IMR-90 (cell line): ENCODE measurements at places on chromosomes 11 and 22. TPM values are rescaled to one million over a fixed set of nuclear protein-coding genes. Genes with fewer than 3 reads are reported as not detected.

GRCh38 chr11:1864831-1865665 is 12.2 kb downstream of the LSP1 start:
- no peak for DNase-seq

GRCh38 chr22:34847072-34847471 is 218.9 kb upstream of the ISX start:
- no peak for DNase-seq

GRCh38 chr11:12187399-12187798 is 77.0 kb downstream of the MICAL2 start:
- peak; percentile 64 for DNase-seq

MUC15 gene
- not detected in 2 replicates for polyA plus RNA-seq

FOLR3 gene
- 0.27 and 0.29 TPM in 2 replicates for polyA plus RNA-seq

- peak; percentile 89 for DNase-seq
These were observed 28.0 kb upstream of the RRAS2 start for GRCh38 chr11:14386895-14387480.

CCDC73 gene
- not detected in 2 replicates for polyA plus RNA-seq

DNA sequence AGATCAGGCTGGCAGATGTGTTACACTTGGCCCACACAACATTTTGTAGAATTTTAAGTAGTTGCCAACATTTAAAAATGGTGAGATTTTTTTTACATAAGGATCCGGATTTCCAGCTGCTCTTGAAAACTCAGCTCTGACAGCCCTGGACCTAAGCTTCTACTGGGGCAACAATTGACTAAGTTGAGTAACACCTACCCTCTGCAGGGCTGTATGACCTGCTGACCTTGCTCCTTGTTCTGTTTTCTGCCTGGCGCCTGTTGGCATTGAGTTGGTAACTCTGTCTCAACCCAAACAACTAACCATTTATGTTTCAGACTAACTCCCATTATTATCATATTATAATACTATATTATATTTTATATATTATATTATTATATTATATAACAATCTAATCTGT is 21.1 kb upstream of the LRRC55 start:
- DNase-seq: no peak

GRCh38 chr11:115653076-115653475 is 148.9 kb upstream of the CADM1 start:
- peak; percentile 69 for DNase-seq

DNA sequence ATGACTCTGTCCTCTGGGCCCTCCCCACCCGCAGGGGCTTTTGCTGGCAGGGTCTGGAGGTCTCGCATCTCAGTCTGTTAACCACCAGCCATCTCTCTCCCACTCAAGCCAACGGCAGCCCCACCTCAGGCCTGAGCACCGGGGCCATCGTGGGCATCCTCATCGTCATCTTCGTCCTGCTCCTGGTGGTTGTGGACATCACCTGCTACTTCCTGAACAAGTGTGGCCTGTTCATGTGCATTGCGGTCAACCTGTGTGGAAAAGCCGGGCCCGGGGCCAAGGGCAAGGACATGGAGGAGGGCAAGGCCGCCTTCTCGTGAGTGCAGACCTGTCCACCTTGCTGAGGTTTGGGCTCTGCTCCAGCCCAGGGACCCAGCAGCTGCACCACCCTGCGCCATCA is 44.3 kb upstream of the TTC12 start:
- DNase-seq: no peak

GRCh38 chr22:30004101-30004500 is 76.2 kb upstream of the HORMAD2 start:
- DNase-seq: peak; percentile 19

POU2AF2 gene
- polyA plus RNA-seq: not detected in 2 replicates

GRCh38 chr11:102267609-102268008 is 49.7 kb upstream of the BIRC3 start:
- DNase-seq: peak; percentile 81

GRCh38 chr11:11152877-11153276 is 200.2 kb downstream of the CSNK2A3 start:
- no peak for DNase-seq

UBQLNL gene
- 0.47 and 0.48 TPM in 2 replicates for polyA plus RNA-seq

CAPN5 gene
- 24.0 and 26.9 TPM in 2 replicates for polyA plus RNA-seq

GRCh38 chr22:24200619-24201212 is 19.4 kb downstream of the SUSD2 start:
- peak; percentile 51 for DNase-seq

DNA sequence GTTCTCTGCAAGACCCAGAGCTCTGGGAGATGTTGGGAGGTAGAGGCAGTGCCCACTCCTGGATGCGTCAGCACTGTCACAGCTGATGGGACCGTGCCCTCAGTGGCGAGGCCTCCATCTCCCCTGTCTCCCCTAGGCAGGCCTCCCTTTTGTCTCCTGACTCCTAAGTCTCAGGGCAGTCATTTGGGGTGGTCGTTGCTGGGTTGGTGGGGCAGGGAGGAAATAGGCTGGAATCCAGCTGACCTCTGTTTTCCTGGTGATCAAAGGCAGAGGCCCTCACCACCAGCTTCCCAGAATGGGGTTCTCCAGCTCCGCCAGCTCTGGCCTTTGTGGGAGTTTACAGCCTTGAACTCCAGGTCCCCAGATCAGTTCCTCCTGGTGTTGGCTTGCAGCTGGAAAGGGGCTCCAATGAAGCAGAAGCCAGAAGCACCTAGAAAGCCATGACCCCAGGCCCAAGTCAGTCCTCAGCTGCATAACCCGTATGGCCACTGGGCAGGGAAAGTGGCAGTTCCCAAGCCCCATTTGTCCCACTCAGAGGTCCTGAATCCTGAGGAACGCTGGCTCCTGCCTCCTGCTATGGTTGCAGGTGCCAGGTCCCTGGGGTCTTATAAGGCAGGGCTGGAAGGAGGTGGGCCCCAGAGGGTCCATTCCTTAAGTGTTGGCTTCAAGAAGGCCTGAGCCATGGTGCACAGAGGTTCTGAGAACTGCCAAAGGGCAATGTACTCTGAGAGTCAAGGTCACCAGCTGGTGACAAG is 7.3 kb upstream of the FXYD2 start:
- no peak for DNase-seq

DNA sequence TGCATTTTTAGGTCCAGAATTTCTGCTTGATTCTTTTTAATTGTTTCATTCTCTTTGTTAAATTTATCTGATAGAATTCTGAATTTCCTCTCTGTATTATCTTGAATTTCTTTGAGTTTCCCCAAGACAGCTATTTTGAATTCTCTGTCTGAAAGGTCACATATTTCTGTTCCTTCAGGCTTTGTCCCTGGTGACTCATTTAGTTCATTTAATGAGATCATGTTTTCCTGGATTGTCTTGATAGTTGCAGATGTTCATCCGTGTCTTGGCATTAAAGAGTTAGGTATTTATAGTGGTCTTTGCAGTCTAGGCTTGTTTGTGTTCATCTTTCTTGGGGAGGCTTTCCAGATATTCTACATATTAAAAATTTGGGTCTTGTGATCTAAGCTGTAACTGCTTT is 694.8 kb upstream of the CCDC179 start:
- peak; percentile 76 for DNase-seq

E2F8 gene
- polyA plus RNA-seq: 2.3 and 2.6 TPM in 2 replicates

DNA sequence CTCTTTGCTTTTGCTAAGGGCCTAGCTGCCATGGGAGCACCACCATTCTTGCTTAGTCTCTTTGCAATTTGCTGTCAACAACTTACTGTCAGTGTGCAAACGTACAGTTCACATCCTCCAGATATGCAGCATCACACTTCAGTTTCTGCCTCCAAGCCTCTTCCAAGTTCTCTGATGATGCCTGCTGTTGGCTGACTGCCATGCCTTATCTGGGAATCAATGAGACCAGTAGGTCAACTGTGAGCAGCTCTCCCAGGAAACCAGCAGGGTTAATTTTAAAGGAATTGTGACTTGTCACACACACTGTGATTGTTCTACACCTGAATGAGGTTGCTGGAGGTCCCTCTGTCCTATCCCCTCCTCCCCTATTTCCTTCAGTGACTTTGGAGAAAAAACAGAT is 56.0 kb downstream of the COPB1 start:
- DNase-seq: peak; percentile 57

- DNase-seq: no peak
These were observed 3.1 kb downstream of the TNNT3 start for GRCh38 chr11:1922481-1923081.

GRCh38 chr11:35373284-35373933 is 45.9 kb downstream of the SLC1A2 start:
- DNase-seq: peak; percentile 27

KCNE3 gene
- 0.05 and 0.16 TPM in 2 replicates for polyA plus RNA-seq

GRCh38 chr11:120651396-120651795 is 139.8 kb downstream of the GRIK4 start:
- DNase-seq: no peak

DNA sequence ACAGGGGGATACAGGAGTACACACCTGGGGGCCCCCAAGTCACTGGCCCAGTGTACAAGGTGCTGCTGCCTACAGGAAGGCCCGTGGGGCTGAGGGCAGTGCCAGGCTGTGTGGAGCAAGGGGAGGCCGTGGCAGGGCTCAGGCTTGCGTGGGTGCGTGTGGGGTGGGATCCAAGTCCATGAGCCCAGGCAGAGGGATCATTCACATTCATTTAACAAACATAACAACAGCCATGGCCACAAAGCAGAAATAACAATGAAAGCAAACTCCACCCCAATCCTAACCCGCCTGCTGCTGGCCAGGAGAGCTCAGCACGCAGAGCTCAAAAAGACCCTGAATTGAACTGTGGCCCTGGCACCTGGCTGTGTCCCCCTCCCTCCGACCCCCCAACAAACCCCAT is 17.0 kb upstream of the SCGB1A1 start:
- no peak for DNase-seq

RAD9A gene
- polyA plus RNA-seq: 10.3 and 12.6 TPM in 2 replicates

- no peak for DNase-seq
These were observed 92.0 kb downstream of the SGSM3 start for GRCh38 chr22:40462195-40462984.

RASSF7 gene
- polyA plus RNA-seq: 18.5 and 24.2 TPM in 2 replicates

POU2F3 gene
- 0.09 and 0.14 TPM in 2 replicates for polyA plus RNA-seq

GRCh38 chr22:45551310-45552016 is 48.8 kb downstream of the FBLN1 start:
- no peak for DNase-seq

GRCh38 chr11:27926486-27926885 is 181.5 kb downstream of the KIF18A start:
- no peak for DNase-seq

DNA sequence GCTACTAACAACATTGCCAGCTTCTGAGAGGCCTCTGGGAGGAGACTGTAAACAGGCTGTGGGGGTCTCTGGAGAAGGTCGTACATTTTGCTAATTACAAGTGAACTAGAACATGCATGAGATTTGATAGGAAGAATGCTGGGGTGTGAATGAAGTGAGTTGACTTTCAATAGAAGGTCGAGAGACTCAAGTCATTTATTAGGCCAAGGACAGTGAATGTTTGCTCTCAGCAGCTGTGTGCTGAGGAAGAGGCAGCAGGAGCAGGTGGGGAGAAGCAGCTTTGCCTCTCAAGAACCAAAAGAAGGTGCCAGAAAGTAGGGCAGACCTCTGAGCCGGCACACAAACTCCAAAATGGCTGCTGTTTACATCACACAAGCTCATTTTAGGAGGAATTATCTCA is 91.7 kb downstream of the PIWIL4 start:
- no peak for DNase-seq

SLC6A5 gene
- not detected in 2 replicates for polyA plus RNA-seq

ZC3H12C gene
- polyA plus RNA-seq: 4.2 and 4.7 TPM in 2 replicates

DNA sequence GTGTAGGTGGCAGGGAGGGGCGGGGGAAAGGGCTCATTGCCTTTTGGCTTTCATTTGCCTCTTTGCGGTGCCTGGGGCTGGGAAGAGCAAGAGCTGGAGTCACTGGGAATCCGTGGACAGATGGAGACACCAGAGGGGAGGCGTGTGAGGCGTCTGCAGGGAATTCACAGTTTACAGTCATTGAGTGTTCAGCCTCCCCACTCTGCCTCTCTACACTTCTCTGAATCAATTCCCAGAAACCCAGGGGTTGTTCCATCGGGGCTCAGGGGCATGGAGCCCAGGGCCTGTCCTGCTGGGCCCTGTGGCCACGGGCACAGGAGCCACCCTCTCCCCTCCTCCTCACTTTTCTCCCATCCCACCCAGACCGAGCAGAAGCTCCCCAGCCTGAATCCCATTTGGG is 160.5 kb upstream of the NAV2 start:
- DNase-seq: no peak

DNA sequence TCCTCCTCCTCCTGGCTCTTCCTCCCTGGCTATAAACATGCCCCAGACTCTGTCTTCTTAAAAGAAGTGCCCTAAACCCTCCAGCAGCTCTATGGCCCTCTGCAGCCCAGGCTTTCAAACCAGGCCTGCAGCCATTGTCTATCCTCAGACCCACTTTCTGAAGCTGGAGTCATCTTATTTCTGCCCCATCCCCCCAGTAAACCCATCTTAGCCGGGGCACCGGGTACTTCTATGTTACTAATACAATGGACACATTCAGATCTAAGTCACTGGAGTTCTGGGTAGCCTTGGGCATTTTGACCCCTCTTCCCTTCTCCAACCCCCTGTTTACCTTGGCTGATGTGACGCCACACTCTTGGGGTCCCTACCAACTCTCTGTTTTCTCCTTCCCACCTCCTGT is 29.7 kb upstream of the CACNG2 start:
- no peak for DNase-seq

GRCh38 chr11:85791409-85791990 is 19.4 kb downstream of the SYTL2 start:
- peak; percentile 70 for DNase-seq

- DNase-seq: no peak
These were observed 12.4 kb downstream of the TENM4 start for GRCh38 chr11:79428406-79428805.

GRCh38 chr11:118095493-118095892 is 8.7 kb upstream of the SMIM35 start:
- DNase-seq: no peak

DNA sequence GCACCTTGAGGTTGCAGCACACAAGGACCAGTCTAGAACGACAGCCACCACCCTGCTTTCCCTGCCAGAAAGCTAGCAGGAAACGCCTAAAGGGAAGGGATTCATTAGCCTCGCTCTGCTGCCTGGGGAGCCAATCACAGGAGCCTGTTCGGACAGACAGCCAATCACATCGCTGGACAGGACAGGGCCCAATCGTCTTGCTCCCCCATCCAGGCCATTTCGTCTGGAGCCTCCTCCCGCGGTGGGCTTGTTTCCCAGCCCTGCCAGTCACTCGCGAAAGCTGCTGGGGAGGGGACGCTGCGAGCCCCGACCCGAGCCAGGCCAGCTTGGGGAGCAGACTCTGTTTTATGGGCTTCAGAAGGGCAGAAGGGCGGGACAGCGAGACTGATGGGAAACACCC is 79.8 kb upstream of the NCAM1 start:
- DNase-seq: no peak

GRCh38 chr11:70001246-70001645 is 76.9 kb upstream of the ANO1 start:
- no peak for DNase-seq

GRCh38 chr11:104221455-104221854 is 57.5 kb upstream of the PDGFD start:
- no peak for DNase-seq

KCNK4 gene
- not detected in 2 replicates for polyA plus RNA-seq

DNA sequence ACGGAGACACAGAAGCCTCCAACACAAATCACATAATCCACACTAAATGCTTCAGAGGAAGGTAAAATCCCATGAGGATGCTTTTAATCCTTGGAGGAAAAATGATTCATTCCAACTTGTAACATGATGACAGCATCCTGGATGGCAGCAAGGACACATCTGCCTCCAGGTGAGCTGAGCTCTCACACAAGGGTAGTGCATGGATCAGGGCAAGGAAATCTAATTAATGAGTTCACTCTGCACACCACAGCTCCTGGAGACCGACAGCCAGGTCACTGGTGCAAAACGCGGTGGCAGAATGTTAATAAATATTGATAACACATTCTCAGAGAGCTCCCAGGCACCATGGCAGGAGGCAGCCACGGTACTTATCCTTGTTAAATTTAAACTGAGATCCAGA is 40.3 kb upstream of the CYP2D6 start:
- DNase-seq: no peak

GRCh38 chr11:86696451-86696850 is 24.0 kb upstream of the ME3 start:
- DNase-seq: no peak

ASCL2 gene
- polyA plus RNA-seq: not detected in 2 replicates
